ENCODE measurements at places on chromosomes 7 and 10.

GRCh38 chr10:133336577-133337369 lies at the start of gene CALY:
TSS of gene CALY (minus strand) at chr10:133336896. CDS start at chr10:133328989, 7,907 bp downstream.
- DNase-seq, result no peak

DNA sequence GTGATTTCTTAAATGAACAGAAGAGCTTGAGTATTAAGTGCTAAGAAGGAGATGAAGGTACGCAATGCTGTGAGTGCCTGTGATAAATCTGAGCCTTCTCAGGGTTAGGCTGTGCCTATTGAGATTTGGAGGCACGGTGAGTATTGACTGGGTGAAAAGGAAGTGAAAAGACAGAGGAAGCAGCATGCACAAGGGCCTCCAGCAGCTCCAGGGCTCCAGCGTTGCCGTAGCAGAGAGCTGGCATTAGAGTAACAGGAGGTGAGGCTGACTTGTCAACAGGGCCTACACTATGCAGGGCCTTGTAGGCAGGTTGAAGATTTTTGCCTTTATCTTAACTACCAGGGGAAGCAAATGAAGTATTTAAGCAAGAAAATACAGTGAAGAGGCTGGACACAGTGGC lies 54.1 kb upstream of the PDCD4 start:
- DNase-seq, result no peak

GRCh38 chr7:129644634-129645230 lies 33.2 kb downstream of the NRF1 start:
- no peak for DNase-seq

GRCh38 chr7:93717217-93717900 lies 142.8 kb upstream of the CALCR start:
- no peak for DNase-seq

GRCh38 chr7:122689346-122690109 lies 9.4 kb downstream of the RNF133 start:
- no peak for DNase-seq

DNA sequence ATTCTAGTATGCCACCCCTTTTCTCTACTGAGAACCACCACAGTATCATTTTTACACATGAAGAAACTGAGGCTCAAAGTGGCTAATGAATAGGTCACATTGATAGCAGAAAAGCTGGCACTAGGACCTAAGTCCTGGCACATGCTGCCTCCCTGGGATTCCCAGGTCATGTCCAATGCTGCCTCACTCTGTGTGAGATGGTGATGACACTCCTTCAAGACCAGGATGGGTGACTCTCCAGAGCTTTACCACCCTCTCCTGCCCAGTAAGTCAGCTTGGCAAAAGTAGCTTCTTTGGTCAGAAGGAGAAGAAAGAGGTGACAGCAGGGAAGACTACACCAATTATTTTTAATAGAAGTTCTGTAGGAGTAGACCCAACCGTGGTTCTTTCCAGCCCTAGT lies 13.3 kb upstream of the AKR1B10 start:
- no peak for DNase-seq

Data from GOT3 (cell line).